ENCODE measurements at places on chromosomes 1 and 21.
A peak's percentile ranks its signal among the peaks of the same experiment; 100 is the strongest.

DNA sequence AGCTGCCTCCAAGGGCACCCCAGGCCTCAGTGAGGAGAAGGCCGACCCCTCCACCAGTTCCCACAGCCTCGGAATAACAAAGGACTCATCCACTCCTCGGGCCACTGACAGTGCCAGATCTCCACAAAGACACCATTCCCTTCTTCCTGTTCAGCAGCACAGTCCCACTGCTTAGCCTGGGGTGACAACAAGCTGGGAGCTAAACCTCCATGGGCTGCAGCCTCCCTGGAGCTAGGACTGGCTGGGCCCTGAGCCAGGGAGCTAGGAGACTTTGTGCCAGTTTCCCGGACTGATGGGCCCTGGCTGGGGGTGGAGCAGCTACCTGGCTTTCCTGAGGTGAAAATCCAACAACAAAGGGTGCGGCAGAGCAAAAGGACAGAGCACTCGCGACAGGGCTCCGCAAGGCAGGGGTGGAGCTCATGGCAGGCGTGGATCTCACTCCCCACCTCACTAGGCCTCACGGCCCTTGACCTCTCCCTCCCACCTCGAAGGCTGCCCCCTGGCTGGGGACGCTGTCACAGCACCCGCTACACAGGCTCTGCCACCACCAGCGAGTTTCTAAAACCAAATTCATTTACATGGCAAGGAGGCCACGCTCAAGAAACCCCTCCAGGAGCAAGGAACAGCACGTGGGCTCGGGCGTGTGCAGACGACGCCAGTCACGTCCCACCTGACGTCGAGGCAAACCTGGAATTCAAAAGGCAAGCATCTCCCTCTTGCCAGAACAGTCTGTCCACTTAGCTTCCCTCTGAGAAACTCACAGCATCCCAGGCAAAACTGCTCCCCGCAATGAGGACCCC, 13.8 kb downstream of the SLC35E2B start:
- DNase-seq, result peak; percentile 58

DNA sequence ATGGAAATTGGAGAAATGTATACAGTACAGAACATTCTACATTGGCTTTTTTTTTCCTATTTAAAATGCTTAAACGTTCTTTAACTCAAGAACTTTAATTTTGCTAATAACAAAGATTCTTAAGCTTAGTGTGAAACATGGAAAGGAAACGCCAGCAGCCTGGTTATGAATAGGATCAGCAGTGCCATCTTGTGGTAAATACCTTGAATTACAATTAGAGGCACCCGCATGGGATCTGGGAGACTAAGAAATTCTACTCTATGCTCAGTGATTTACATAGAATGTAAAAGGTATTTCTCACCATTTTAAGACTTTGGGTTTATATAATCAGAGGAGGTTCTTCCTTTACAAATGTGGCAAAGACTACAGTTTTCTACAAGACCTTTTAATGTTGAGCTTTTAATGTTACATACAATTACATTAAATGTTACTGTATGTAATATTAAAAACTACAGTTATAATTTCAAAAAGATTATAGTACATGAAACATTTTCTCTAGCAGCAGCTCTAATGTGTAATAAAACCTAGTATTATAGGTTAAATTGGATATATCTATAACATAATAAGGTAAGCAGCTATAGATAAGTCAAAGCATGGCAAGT, 32.1 kb upstream of the APOBEC4 start:
- peak; percentile 56 for DNase-seq

DNA sequence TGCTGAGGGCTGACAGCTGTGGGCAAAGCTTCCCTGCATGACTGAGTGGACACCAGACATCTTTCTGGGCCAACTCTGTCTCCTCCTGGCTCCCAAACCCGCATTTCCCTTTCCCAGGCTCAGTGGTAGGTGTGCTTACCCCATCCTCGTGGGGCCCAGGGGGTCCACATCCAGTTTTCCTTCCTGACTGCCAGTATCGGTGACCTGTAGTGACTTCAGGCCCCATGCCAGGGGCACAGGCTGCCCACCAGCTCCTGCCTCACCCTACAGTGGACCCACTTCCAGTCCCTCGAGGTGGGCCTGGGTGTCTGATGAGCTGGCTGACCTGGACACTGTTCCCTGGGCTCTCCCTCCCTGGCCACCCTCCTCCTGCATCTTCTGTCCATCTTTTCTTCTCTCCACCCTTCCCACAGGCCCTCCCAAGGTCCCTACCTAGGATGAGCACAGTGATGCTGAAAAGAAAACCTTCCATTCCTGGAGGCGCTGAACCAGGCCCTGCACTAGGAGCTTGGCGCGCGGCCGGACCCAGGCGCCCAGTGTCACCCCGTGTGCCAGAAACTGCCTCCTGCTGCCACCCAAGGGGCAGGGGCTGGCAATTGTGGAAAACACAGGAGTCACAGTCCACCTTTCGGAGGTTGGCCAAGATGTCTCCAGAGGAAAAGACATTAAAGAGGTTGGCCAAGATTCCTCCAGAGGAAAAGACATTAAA, 67.1 kb downstream of the RUNX3 start:
- DNase-seq, result no peak

DNA sequence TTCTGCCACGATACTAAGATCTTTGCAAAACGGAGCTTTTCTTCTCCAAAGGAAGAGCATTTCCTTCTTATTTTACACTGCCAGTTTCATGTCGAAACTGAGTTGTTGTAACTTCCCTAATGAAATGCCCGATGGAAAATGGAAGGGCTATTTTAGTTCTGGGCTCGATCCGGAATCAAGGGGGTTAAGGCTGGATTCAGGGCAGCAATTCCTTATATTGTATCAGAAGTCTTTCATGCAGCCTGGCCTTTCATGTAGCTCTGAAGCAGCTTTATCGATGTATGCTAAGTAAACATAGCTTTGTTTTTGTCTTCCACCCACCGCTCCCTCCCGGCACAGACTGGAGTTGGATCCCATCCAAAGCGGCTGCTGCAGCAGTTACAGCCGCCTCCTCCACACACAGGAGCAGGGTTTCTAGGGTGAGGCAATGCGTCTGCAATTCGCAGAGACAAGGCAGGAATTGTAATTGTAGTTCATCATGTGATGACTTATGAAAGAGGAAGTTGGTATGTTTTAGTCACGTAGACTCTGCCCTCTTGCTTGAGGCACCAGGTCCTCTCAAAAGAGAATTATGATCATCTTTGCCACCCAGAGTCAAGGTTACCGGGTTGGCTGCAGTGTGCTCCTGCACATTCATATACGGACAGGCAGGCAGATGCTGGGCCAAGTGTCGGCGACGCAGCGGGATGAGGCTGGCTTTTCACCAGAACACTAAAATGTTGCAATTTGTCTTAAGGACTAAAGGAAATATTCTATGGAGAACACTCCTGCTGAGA, 2.6 kb upstream of the IRF2BP2 start:
- peak; percentile 73 for DNase-seq

DNA sequence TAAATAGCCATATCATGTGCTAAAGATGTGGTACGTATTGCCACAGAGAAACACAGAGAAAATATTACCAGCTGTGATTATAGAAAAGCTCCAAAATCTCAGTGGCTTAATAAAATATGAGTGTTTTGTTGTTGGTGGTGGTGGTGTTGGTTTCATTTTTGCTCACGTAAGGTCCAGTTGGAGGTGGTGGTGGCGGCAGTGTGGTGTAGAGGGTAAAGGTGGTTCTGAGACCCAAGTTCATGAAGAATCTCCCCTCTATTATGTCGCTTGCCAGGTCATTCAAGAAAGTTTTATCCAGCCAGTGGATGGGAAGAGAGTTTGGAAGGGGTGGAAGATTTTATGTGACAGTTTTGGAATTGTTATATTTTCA, 217.6 kb upstream of the SAMSN1 start:
- DNase-seq, result no peak

DNA sequence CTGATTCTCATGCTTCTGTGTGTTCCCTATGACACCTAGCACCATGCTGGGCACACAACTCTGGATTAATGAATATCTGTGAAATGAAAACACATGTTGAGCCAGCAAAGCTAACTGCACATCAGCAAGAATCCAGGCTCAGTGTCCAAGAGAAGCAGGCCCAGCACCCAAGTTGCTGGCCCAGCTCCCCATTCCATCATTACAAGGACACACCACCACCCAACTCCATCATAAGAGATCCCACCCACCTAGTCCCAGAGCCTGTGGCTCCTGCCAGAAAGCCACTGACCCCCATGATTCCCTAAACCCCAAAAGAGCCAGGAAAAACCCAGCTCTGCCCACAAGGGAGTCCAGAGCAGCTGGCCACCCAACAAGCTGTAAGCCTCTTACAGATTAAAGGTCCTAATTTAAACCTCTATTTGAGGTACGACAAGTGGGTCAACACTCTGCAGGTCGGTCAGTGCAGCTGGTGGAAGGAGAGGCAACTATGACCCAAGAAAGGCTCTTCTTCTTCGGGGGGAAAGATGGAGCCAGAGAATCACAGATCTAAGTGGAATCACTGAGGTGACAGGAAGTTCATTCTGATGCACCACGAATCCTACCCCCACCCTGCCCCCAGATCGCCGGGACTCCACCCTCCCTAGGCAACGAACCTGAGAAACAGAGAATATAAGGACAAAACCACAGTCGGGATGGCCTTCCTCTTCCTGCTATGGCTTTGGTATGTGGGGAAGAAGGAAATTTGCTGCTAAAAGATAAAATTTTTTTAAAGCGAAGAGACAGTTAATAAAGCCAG, 58.2 kb downstream of the CD34 start:
- no peak for DNase-seq

DNA sequence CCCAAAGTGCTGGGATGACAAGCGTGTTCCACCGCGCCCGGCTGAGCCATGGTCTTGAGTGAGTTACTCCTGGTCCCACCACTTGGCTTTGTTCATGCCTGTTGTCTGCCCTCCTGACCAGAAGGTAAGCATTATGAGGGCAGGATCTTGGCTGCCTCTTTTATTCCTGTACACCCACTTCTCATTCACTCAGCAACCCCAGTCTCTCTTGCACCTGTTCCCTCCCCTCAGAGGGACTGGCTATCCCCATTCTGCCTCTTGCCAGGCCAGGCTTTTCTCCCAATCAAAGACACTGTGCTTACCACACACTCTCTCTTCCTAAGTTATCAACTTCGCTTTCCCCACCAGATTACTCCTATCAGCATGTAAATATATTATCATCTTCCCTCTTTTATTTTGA, 26.4 kb downstream of the SPATA21 start:
- no peak for DNase-seq

GRCh38 chr1:219771080-219771479, 157.3 kb downstream of the SLC30A10 start:
- no peak for DNase-seq

DNA sequence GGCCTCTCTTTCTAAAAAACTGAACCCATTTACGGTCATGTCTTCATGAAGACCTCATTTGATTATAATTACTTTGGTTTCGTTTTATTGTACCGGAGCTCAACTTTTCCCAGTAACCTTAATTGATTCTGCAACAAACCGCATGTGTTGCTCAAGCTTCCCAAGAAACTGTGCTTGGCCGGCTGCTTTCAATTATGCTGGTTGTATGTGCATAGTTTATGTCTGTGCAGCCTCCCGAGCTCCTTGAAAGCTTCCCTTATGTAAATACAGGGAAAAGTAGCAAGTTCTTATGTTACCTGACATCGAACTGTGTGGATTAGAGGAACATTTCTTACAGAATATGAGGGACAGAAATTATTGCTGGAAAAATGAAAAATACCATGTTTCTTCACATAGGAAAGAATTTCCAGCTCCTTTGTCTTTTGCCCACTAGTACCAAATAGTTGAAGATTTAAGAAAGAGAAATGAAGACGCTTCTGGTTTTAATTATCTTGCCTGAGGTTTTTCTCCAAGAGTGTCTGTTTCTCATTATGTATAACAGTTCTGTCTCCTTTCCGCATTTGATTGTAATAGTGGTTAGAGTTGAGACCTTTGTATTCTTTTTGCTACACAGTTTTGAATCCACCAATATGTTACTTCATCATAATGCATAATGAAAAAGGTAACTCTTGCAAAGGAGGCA, 2.1 kb downstream of the VCAM1 start:
- DNase-seq, result no peak

GRCh38 chr1:176604461-176604860, 141.5 kb downstream of the PAPPA2 start:
- no peak for DNase-seq

GRCh38 chr1:212401838-212402582, 12.7 kb downstream of the PACC1 start:
- no peak for DNase-seq

- DNase-seq, result no peak
Measured at GRCh38 chr21:28971171-28971570, 21.5 kb downstream of the LTN1 start.

GRCh38 chr1:243230914-243231313, 24.2 kb downstream of the CEP170 start:
- peak; percentile 24 for DNase-seq

DNA sequence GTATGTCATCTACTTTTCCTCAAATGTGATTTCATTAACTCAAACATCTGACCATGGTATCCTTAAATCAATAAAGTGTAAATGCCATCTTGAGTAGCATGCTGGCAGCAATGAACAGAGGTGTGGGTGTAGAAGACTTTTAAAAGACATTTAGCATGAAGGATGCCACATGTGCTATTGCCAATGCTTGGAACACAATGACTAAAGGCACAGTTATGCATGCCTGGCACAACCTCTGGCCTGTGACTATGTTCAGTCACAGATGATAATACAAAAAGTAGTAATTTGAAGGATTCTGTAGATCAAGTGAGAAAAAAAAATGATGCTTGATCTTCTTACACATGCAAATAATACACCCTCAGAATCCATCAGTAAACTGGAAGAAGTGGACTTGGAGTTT, 938.9 kb upstream of the ADGRL4 start:
- no peak for DNase-seq

GRCh38 chr1:161351482-161351881, 16.2 kb downstream of the CFAP126 start:
- DNase-seq, result no peak

- DNase-seq, result no peak
Measured at GRCh38 chr1:230626232-230626631, 16.0 kb upstream of the COG2 start.

- DNase-seq, result no peak
Measured at GRCh38 chr1:51957618-51958017, 32.9 kb downstream of the RAB3B start.

GRCh38 chr1:50969611-50970508, at the start of gene CDKN2C:
Gene CDKN2C, plus strand, starts transcription at chr1:50970245. Its CDS starts 124 bp downstream, at chr1:50970369.
- peak; percentile 69 for DNase-seq

GRCh38 chr1:203671047-203671446, 44.4 kb downstream of the ATP2B4 start:
- no peak for DNase-seq

DNA sequence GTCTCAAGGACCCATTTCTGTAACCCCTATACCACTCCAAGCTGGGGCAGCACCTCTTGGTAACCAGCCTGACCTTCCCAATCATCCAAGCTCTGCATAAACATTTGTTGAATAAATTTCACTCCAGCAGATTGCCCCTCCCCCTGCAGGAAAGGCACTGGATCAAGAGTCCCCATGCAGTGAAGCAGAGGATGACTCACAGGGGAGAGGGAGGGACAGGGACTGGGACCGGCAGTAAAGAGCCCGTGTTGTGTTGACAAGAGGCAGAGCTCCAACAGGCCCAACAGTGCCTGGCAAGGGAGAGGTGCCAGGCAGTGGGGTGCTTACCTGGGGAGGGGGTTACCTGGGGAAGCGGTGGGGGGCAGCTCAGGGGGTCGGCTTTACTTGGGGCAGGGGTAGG, 32.3 kb downstream of the SLC9A1 start:
- DNase-seq, result no peak

Measured in SK-N-SH (cell line).